ENCODE measurements at places on chromosomes 6 and 20.

GRCh38 chr6:118706702-118707101, 55.3 kb upstream of the CEP85L start:
- no peak for DNase-seq

GRCh38 chr20:63290677-63291472, 2.1 kb upstream of the COL20A1 start:
- DNase-seq, result no peak

DNA sequence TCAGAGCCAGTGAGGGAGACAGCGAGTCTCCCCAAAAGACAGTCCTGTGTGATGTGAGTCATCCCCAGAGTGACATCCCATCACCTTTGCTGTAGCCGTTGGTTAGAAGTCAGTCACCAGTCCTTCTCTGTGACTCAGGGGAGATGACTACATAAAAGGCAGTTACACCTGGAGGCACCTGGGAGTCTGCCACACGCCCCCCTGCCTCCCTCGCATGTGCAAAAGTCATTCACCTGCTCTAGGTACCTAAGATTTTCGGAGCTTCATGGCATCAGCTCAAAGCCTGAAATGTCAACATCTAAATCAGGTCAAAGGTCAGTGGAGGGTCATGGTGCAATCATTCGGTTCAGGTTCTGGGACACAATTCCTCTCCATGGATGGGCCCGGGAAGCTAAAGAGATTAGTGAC, 50.3 kb downstream of the PRR18 start:
- no peak for DNase-seq

GRCh38 chr6:1399085-1399780, 9.9 kb downstream of the FOXF2 start:
- no peak for DNase-seq

DNA sequence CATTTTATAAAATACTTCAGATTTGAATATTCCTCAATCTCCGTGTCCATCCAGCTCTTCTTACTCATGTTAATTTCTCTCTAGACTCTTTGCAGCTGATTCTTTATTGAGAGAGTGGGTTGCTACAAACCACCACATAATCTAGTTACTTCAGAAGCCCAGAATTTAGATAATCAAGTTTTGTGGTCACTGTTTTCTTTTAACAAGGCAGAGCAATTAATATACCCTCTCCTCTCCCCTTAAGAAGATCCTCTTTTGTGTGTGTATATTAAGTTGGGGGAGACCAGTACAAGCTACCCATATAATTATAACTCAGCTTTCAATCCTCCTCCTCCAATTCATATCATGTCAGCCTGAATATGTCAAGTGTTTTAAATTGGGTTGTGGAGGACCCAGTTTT, 95.1 kb downstream of the IRAK1BP1 start:
- DNase-seq, result no peak

GRCh38 chr6:161370880-161371279, 97.0 kb upstream of the AGPAT4 start:
- DNase-seq, result no peak

- no peak for DNase-seq
These were observed 35.4 kb upstream of the MAPK13 start for GRCh38 chr6:36094753-36095496.

DNA sequence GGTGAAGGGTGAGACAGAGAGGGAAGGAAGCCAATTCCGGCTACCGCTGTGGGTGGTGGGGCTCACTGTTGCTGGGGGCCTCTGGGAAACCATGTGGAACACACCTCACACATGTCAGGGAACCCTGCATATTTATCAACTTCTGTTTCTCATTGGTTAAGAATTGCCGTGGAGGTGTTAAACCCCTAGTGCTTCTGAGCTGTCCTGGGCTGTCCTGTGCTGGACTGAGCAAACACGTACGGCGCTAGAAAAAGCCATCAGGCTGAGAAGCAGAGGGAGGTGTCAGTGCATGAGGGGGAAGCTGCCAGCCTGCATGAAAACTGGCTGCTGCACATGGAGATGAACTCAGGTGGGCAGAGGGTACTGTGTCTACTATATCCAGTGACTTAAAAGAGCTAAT, 103.9 kb upstream of the JAG1 start:
- DNase-seq, result no peak

GRCh38 chr6:26033941-26034354, 53.3 kb upstream of the HFE start:
- DNase-seq, result no peak

- no peak for DNase-seq
These were observed 528.7 kb downstream of the DOK5 start for GRCh38 chr20:55004044-55004443.

GRCh38 chr6:113103634-113104361, 753.3 kb upstream of the MARCKS start:
- no peak for DNase-seq

DNA sequence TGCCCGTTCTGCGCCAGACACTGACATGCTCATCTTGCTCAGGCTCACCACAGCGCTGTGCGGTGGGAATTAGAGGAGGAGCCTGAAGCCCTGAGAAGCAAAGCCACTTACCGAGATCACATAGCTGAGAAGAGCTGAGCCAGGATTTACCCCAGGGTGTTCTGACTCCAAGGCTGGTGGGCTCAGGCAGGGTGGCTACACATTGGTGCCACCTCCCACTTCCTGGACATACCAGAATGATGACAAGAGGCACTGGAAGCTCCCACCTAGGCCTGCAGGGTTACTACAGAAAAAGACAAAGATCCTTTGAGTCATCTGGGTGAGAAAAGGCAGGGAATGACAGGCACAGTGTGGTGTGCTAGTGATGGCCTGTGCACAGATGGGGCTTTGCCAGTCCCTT, 24.4 kb upstream of the FKBP1A start:
- no peak for DNase-seq

GRCh38 chr20:58841539-58842264, 9.0 kb downstream of the GNAS-AS1 start:
- DNase-seq, result no peak

DNA sequence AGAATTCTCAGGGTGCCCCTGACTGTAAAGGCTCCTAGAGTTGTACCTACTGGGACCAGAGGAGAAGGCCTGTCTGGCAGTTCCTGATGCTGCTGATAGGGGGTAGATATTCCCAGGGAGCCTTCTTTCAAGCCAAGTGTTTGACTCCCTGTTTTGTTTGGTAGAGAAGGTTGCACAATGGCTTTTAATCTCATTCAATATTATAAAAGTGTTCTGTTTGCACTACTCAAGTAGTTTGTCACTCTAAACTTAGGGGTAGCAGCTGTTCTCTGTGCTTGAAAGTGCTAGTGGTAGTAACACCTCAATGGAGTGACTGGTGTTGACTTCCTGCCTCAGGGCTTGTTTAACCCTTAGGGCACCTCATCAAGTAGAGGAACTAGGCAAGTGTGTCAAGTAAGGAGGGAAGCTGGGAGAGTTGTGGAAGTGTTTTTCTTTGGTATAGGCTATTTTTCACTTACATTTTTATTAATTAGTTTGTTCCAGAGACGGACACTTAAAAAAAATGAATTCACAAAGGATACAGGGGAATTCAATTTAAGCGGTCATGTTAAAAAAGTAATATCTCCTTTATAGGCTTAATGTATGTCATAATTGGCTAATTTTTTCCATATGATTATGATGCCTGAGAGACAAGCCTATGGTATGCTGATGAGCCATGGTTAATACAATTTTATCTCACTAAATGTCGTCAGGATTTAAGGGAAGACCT, 38.1 kb downstream of the BICRAL start:
- no peak for DNase-seq

GRCh38 chr6:148146717-148147462, 195.7 kb upstream of the SASH1 start:
- DNase-seq, result no peak

DNA sequence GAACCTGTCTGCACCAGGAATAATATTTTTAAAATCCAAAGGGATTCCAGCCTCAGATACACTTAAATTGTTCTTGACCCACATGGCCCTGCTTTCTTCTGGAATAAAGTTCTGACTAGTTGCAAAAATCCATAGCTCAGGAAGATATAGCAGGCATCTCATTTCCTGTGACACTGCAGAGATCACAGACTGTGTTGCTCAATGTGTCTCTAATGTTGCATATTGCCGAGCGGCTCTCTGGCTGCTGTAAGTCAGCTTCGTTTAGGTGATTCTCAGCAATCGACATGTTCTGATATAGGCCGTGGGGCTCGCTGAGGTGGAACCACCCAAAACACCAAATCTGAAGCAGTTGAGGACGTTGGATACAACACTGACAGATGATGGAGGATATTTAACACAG, 498.3 kb upstream of the AGPAT4 start:
- DNase-seq, result no peak

GRCh38 chr6:122861594-122861993, 72.5 kb downstream of the SMPDL3A start:
- no peak for DNase-seq

DNA sequence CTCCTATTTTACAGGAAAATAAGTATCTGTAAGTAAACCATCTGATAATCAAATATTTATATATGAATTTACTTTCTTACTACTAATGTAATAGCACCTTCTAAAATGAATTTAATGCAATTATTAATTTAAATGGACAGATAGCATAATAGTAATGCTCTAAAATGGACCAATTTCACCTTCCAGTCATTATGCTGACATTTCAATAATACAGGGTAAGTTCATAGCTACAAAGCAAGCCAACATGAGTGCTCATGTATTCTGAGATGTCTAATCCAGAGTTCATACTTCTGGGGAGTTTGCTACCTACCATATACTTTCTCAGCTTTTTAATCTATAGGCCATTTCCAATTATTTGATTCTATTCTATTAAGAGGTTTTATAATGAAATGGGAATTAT, 11.6 kb downstream of the ENPP5 start:
- DNase-seq, result no peak

- DNase-seq, result no peak
These were observed 25.7 kb downstream of the EPHA7 start for GRCh38 chr6:93393554-93394074.

DNA sequence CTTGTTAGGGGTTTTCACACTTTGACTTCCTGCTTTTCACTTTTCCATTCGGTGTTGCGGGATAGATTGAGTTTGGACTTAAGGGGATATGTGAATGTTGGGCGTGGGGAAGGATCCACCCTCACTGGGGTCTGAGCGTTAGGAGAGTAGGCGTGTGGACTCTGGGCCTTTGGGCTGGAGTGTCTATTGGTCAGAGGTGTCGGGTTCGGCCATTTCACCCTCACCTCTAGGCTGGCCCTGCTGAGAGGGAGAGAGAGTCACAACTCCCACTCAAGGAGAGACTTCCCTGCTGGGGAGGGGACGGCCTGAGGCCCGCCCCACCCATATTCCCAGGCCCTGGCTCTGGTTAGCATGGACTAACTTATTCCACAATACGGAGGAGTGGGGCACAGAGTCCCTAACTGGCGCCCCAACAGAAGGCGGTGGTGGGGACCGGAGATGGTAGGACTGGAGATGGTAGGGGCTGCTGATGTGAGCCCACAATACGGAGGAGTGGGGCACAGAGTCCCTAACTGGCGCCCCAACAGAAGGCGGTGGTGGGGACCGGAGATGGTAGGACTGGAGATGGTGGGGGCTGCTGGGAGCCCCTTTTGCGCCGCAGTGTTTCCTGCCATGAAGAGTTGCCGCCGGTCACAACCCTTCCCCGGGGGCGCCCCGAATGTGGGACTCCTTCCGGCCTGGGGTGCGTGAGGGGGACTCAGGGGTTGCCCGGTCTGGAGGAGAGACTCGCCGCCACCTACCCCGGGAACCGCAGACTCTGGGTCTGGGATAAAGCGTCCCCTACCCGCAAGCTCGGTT, 1.4 kb upstream of the PTPRA start:
- no peak for DNase-seq

DNA sequence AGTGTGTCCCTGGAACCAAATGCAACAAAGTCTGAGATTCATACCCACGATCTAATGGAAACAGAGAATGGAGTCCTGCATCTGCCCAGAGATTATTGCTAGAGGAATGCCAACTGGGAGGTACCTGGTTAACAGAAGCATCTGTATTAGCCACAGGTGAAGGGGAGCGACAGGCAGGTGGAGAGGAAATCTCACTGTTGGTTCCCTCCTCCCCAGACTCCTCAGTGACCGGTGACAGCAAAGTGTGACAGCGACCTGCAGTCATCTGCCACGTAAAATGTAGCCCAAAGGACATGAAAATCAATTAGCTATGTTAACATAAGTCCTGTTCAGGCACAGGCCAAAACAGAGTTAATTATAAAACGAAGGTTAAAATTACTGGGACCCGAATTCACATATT, 336.6 kb downstream of the SYNE1 start:
- DNase-seq, result no peak

- no peak for DNase-seq
These were observed 1.1 kb upstream of the CLIC1 start for GRCh38 chr6:31737315-31737990.

DNA sequence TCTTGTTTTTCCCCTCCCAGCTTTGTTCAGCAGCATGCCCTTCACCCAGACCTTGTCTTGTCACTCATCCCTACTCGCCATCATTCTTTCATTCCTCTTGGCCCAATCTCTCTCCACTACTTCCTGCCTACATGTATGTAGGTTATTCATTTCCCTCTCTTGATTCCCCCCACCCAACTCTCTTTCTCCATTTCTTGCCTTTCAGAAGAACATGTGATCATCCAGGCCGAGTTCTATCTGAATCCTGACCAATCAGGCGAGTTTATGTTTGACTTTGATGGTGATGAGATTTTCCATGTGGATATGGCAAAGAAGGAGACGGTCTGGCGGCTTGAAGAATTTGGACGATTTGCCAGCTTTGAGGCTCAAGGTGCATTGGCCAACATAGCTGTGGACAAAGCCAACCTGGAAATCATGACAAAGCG, 2.6 kb downstream of the HLA-DRA start:
- DNase-seq, result no peak

GRCh38 chr20:18190338-18191233, 52.9 kb downstream of the KAT14 start:
- no peak for DNase-seq

DNA sequence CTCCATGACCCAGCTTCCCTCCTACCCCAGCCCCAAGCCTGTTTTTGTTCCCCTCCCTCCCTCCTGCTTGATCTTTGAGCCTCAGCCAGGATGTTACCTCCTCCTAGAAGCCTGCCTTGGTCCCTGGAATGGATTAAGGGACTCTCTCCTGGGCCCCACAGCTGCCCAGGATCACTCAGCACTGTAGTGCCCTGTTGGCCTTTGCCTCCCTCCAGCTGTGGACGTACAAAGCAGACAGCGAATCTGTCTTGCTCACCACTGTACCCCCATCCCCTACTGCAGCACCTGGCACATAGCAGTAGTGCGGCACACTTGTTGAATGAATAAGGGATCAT, 11.8 kb upstream of the FAM110A start:
- peak; percentile 70 for DNase-seq

DNA sequence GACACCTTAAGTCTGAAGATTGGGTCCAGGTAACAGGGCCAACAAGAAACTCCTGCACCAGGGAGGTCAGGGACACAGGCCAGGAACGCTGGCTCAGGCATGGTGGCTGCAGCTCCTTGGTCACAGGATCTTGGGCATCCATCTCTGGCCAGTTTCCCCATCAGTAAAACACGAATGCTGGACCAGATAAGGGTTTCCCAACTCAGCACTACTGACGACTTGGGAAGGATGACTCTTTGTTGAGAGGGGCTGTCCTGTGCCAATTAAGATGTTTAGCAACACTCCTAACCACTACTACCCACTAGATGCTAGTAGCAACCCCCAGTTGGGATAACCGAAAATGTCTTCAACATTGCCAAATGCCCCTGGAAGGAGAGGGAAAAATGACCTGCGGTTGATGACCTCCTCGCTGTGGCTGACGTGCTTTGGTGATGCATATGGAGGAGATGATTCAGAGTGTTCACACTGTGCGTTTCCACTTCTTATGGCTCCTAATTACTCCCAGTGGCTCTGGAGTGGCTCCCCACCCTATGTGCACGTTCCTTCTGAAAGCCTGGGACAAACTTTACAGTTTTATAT, 261.9 kb downstream of the CDH26 start:
- DNase-seq, result no peak

Measured in vagina (tissue), 2 donors.